ENCODE measurements at places on chromosomes 2 and 18.

DNA sequence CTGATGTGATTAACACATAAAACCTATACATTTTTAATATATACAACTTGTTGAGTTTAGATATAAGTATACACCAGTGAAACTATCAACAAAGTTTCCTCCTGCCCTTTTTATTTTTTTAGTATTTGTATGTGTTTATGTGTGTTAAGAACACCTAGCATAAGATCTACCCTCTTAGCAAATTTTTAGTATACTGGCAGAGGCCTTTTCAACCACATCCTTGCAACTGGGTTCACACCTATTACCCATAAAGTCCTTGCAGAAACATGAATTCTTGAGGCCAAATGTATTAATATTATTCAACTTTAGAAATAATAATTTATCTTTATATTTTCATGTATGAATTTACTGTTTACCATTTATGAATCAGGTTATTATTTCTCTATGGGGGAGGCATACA, 119.7 kb upstream of the CRIM1 start:
- no peak for DNase-seq

GRCh38 chr2:226413498-226414130, 386.0 kb downstream of the IRS1 start:
- no peak for DNase-seq

- DNase-seq = no peak
These were observed 16.4 kb upstream of the CYP1B1 start for GRCh38 chr2:38092196-38092902.

GRCh38 chr2:105497094-105497493, 98.2 kb upstream of the FHL2 start:
- DNase-seq = no peak

GRCh38 chr2:53641290-53641689, 126.3 kb upstream of the CHAC2 start:
- no peak for DNase-seq

GRCh38 chr18:52387175-52387574, 47.2 kb downstream of the DCC start:
- DNase-seq = no peak

DNA sequence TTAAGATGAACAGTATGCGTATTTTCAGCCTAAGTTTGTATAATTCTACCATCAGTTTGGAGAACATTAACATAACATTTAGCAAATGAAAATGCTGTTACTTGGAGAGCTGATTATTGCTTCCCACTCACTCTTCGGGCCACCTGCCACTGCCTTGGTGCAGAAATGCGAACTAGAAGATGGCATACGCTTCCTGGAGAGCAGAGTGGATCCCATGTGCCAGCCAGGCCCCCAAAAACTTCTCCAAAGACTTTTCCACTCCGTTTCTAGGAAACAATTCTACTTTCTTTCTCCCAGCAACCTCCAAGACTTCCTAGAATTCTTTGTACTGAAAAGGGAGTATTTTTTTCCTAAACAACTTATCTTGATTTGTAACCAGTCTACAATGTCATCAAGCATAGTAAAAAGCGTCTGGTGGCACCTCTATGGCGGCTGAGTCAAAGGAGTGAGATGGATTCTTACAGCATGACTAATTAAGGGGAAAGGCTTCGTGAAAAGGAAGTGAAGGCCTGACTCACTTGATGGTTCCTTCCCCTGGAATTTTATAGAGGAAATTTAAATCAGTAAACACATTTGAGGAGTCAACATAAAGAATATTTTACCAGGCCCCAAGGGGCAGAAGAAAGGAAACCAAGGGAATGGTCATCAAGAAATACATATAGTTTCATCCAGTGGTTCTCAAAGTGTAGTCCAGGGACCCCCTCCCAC, 36.6 kb downstream of the FEZ2 start:
- no peak for DNase-seq

DNA sequence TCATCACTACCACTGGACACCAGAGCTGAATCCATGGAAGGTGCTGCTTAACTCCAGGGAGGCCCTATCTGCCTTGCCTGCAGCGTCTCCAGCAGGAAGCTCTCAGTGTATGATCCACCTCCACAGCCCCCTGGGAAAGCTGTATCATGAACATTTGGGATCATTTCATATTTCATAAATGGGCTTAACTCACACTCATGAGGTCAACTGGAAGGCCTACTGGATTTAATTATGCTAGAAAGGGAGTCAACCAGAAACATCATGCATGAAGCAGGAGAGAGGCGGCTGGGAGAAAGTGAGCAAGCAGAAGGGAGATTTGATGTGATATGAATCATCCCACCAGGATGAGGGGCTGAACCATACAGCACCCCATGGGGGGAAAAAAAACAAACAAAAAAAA, 537.7 kb downstream of the TNS1 start:
- no peak for DNase-seq

DNA sequence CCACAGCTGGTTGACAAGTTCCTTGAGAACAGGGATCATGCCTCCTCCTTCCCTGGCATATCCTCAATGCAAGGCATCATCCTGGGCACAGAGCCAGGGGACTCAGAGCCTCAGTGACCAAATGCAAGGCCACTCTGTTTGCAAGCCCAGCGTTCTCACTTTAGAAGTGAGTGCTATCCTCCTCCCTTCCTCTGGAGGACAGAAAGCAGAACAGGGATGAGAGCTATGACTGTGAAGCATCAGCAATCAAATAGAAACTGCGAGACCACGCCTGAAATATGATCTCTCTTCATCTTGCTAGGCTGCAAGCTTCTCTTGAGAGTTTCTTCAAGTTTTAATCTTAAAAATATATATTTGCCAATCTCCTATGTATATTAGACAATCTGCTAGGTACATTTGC, 119.8 kb downstream of the LRATD1 start:
- DNase-seq = no peak

- no peak for DNase-seq
These were observed 270.8 kb upstream of the DCC start for GRCh38 chr18:52069201-52069600.

GRCh38 chr2:240364582-240364960, 70.9 kb upstream of the GPC1 start:
- no peak for DNase-seq

- no peak for DNase-seq
These were observed 5.0 kb downstream of the RUFY4 start for GRCh38 chr2:218074031-218074430.

- DNase-seq = no peak
These were observed 230.2 kb upstream of the ZC3H15 start for GRCh38 chr2:186255823-186256222.

DNA sequence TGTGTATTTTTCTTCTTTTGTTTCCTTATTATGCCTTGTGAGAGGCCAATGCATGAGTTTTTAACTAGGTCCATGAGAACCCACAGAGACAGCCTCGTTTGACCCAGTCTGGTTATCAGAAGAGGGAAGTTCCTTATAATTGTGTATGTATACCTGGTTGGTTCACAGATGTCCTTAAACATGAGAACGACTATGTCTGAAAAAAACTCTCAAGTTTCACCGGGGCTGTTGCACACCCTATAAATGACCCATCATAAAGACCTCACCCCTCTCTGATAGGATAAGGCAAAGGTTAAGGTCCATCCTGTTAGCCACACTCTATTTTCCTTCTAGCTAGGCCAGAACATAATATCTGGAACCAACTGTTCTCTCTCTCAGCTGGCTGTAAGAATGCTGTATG, 42.7 kb upstream of the MSH2 start:
- no peak for DNase-seq

DNA sequence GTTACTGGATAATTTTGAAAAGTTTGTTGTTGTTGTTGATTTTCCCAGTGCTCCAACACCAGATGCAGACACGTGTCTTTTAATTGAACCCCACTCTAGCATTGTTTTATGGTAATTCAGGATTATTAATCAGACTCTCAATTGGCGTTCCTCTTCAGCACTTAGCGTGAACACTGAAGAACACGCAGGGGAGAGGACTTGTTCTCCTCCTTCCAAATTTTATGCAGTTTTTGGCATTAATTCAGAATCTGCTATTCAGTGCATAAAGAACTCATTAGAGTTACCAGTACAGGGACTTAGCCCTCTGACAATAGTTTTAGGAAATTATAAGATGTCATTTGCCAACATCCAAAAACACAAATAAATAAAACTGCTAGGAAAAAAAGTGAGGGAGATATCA, 75.5 kb downstream of the SNTG2 start:
- no peak for DNase-seq

GRCh38 chr2:198710562-198710961, 747.2 kb downstream of the SATB2 start:
- DNase-seq = no peak

DNA sequence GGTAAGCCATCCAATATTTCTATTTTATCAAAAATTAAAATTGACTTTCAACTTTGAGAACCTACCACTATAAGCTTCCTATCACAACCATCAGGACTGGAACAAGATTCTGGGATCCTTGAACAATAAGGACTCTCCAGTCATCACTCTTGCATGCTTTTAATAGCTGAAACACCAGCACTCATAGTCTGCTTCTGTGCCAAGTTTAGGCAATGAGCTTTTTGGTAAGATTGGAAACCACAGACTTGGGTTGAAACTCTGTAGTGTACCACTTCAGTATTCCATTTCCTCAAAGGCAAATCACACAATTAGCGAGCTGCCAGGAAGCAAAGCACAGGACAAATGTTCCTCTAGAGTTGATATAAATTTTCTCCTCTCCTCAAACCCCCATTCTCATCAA, 1065.8 kb upstream of the SLC39A10 start:
- DNase-seq = no peak

- no peak for DNase-seq
These were observed 56.4 kb downstream of the NCK2 start for GRCh38 chr2:105800953-105801635.

- no peak for DNase-seq
These were observed 4.3 kb upstream of the GPR45 start for GRCh38 chr2:105237045-105237765.

GRCh38 chr18:7789856-7790552, 222.9 kb downstream of the PTPRM start:
- DNase-seq = no peak

DNA sequence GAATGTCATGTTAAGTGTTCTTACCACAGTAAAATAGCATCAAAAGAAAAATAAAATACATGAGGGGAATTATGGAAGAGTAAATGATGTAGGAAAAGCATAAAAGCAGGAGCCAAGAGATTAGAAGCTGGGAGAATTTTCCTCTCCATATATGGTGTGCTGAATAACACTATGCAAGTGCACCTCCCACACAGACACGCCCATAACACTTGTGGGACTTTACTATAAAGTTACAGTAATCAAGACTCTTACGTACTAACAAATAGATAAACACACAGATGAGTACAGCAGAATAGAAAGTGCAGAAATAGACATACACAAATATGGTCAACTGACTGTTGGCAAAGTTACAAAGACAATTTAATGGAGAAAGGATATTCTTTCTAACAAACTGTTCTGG, 16.0 kb upstream of the SPHKAP start:
- DNase-seq = no peak

- no peak for DNase-seq
These were observed 3.9 kb downstream of the MAPRE2 start for GRCh38 chr18:35045121-35045520.

- no peak for DNase-seq
These were observed 61.1 kb upstream of the XDH start for GRCh38 chr2:31475692-31476091.

- DNase-seq = no peak
These were observed 5.6 kb downstream of the WNT10A start for GRCh38 chr2:218885981-218886947.

DNA sequence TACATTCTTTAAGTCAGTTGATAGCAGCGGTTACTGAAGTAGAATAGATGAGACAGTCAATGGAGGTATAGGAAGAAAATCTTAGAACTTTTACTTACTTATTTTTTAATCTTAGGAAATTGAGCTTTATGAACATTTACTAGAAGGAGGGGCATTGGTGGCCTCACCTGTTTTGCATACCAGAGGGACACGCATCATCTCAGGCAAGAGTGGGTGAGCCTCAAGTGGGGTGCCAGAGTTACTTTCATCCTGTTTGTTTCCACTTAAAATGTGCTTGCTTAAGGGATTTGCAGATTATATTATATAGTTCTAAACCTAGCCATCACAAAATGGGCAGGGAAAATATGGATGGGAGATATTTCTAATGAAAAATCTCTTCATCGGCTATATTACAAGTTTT, 61.6 kb downstream of the WDR7 start:
- no peak for DNase-seq

DNA sequence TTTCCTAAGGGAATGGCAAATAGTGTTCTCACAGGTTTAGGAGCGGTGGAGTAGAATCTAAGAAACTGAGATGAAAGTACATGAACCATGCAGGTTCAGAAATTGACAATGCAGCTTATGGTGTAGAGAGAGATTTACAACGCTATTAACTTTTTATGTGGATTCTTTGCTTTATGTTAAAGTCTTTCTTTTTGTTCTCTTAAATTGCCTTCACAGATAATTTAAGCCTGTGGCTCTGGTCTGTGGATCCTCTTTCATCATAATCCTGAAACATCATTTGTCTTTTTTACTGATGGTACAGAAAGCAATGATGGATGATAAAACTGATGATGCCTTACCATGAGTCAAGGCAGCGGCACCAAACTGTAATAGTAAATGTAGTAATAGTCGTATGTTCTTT, 30.3 kb downstream of the SOCS6 start:
- DNase-seq = no peak

DNA sequence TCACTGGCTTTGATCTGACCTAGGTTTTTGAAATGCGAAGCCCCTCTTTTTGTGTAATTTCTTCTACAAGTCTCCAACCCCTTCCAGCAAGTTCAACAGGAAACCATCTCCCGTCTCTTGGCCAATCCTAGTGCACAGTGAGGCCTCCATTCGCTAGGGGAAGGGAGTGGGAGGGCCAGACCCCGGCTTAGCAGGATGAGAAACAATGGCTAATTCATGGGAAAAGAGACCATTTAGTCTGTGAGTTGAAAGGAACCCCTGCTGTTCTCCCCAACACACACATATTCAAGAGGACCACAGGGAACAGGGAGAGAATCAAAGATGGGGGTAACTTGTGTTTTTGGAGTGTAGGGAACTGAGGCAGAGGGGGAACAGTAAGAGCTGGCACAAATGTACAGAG, 83.0 kb downstream of the RTN4 start:
- DNase-seq = no peak

GRCh38 chr2:85578243-85579180, 1.1 kb downstream of the VAMP8 start:
- no peak for DNase-seq

- DNase-seq = no peak
These were observed 61.3 kb upstream of the HDAC4 start for GRCh38 chr2:239462191-239462515.

DNA sequence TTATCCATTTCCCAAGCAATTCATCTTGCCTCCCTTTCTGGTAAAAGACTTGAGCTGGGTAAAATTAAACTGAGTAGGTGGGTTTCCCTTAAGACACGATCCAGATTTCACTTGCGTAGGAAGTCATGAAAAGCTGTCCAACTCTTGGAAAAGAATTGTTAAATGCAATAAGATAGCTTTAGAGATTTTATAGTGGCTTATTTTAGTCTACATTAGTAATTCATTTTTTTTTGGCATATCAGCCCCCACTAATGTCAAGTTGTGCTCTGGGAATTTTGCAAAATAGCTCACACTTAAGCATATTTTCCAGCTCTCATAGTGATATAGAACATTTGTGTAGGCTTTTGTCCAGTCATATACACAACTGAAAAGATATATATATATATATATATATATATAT, 344.7 kb upstream of the FIGN start:
- DNase-seq = no peak

GRCh38 chr2:239676716-239677452, 276.1 kb upstream of the HDAC4 start:
- DNase-seq = no peak
